ENCODE measurements at places on chromosomes 6 and 20. TPM values are rescaled to one million over a fixed set of nuclear protein-coding genes. Genes with fewer than 3 reads are reported as not detected.
A peak's percentile ranks its signal among the peaks of the same experiment; 100 is the strongest.

Gene TMEM217
- 0.96 TPM for total RNA-seq

Gene SEL1L2
- not detected for total RNA-seq

Gene CST2
- total RNA-seq = not detected

Gene ADGRB3
- 0.43 TPM for total RNA-seq

Gene HAO1
- not detected for total RNA-seq

Gene PI3
- 294 TPM for total RNA-seq

Gene MAPK13
- 157 TPM for total RNA-seq

Gene OPN5
- total RNA-seq = not detected

DNA sequence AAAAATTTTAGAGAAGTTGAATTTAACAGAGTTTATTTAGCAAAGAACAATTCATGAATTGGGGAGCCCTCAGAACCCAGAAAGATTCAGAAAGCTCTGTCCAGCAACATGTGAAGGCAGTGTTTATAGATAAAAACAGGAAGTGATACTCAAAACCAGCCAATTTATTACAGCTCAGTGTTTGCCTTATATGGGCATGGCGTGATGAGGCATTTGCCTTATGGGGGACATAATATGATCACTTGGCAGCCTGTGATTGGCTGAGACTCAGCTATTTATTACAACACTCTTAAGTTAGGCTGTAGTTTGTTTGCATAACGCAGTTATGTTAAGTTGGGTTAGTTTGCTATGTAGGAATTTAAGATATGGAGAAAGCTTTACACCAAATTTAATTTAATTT lies 11.5 kb downstream of the HLA-DPA1 start:
- peak; percentile 28 for DNase-seq

DNA sequence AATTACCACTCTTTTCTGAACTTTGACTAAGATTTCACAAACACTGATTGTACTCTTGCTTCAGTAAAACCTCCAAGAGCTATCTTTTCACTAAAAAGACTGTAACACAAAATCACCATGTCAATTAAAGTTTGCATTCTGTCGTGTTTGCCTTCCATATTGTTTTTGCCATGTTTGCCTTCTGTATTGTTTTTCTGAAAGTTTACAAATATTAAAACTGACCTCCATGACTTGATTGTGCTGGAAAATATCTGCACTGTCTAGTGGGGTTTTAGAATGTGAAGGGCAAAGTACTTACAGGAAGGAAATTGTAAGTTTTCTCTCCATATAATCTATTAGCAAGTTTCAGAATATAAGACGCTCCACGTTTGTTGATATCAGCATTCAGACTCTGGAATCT lies 3.4 kb downstream of the SERPINB1 start:
- DNase-seq = no peak

GRCh38 chr20:10006447-10007090 lies 28.2 kb upstream of the ANKEF1 start:
- no peak for DNase-seq

GRCh38 chr20:18496042-18496441 lies 983 bp downstream of the RBBP9 start:
- DNase-seq = no peak

DNA sequence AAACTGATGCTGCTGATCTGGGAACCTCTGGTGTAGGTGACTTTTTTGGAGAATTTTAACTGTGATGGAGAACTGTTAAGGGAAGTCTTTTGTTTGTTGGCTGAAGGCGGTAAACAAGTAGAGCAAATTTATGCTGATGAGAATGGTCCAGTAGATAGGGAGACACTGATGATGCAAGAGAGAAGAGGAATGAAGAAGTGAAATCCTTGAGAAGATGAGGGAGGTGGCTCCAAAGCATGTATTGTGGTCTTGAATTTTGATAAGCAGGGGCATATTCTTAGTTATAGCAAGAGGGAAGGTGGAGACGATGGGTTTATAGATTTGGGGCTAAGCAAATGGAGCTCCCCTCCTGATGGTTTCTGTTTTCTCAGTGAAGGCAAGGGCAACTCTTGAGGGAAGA lies 22.0 kb downstream of the MAPK14 start:
- DNase-seq = no peak

GRCh38 chr6:36246506-36247268 lies 23.2 kb upstream of the PNPLA1 start:
- DNase-seq = no peak

- no peak for DNase-seq
Measured at GRCh38 chr6:16635810-16636602, 125.3 kb downstream of the ATXN1 start.

- no peak for DNase-seq
Measured at GRCh38 chr6:19578481-19578880, 258.7 kb upstream of the ID4 start.

GRCh38 chr6:84731401-84731800 lies 33.0 kb downstream of the TBX18 start:
- DNase-seq = no peak

DNA sequence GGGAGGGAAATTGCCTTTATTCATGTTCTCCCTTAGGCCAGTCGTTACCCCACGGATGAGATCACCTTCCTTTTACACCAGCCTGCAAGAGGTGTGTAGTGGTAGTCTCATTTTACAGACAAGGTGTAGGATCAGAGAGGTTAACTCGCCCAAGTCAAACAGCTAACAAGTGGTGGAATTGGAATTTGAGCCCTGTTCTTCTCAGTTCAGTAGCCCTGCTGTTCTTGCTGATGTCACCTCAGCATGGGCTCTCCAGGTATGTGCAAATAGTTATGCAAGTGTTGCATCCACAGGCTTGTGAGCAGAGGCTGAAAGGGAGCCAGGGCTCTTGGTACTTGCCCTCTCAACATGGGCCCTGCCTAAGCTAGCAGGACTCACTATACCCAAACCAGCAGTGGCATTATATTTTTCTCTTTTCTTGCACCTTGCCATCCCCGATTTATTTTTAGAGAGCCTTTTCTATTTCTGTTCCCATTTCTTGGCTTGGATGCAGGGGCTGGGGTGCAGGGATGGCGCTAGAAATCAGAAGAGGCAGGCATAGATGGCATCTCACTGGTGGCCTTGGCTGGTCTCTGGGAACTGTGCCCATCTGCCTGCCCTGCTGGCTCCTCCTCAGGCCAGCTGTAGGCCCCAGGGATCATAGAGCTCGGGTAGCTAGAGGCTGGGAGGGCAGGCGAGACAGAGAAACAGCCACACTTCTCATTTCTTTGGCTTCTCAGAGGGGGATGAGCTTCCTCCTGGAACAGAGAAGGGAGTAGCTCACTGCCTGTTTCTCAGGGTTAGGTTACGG lies 18.2 kb downstream of the PPARD start:
- no peak for DNase-seq

DNA sequence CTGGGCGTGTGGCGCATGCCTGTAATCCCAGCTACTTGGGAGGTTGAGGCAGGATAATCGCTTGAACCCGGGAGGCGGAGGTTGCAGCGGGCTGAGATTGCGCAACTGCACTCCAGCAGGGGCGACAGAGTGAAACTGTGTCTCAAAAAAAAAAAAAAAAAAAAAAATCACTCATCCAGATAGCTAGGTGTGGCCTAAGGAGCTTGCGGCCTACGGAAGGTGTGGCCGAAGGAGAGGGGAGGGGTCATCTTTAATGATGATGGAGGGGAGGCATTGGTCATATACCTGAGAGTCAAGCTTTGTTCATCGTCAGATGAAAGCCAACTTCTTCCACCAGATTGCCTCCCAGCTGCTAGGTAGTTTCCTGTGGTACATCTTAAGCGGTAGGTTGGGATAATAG lies 801 bp upstream of the PPARD start:
- DNase-seq = no peak

DNA sequence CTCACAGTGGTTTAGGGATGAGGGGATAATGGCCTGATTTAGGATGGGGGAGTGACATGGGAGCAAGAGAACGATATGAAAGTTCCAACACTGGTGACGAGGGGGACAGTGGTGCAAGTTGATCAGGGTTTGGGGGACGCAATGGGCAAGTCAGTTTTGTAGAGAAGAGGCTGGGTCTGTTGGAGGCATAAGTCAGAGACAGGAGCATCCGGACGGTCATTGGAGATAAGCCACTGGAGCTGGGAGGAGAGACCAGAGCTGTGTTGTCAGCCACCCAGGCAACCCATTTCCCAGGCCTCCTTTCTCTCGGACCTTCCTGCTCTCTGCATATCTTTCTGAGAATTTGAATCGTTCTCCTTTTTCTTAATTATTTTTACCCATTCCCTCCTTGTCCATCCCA lies 9.5 kb downstream of the DNPH1 start:
- no peak for DNase-seq

- no peak for DNase-seq
Measured at GRCh38 chr6:139649732-139650131, 275.3 kb upstream of the CITED2 start.

GRCh38 chr6:11722220-11722619 lies 56.4 kb downstream of the ADTRP start:
- no peak for DNase-seq

DNA sequence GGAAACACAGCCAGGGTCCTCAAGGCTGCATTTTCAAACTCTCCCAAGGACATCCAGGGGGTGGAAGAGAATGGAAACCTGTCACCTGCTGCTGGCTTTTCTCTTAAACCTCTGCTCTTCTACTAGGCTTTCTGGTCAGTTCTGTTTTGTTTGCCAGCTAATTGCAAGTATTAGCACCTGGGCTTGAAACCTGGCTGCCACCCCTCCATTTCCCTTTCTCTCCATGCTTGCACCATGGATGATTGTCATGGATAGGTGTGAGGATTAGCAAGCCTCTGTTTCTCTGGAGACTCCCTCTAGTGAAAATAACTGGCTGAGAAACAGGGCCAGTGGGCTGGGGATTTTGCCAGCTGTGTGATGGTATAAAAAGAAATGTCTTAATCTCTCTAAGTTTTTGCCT lies 33.0 kb upstream of the GPR6 start:
- no peak for DNase-seq

DNA sequence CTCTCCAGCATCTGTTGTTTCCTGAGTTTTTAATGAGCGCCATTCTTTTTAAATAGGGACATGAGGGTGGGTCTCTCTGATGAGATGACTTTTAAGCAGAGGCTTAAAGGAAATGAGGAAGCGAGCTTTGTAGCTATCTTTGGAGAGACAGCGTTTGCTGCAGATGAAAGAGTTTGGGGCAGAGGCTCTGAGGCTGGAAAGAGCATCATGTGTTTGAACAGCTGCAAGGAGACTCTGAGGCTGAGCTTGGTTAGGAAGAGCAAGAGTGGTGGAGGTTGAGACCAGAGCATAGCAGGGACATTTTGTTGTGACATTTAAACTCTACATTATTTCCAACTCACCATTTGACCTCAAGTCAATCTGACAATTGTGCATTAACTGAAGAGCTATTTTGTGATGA lies 38.3 kb upstream of the TMX4 start:
- DNase-seq = no peak

- no peak for DNase-seq
Measured at GRCh38 chr6:134425513-134425912, 107.6 kb upstream of the SGK1 start.

DNA sequence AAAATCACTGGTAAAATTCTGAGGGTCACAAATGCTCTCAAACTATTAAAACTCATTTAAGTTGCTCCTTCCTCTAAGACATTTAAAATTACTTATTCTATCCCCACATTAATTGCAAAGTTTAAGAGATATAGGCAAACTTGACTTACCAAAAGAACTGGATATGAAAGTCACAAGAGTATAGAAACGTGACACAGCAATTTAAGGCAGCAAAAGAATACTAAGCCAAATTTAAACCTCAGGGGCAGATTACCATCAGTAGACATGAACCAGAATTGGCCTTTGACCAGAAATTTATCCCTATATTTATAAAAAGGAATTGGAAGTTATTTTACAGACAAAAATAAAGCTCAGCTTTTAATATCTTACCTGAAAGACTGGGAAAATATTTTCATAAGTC lies 56.0 kb downstream of the MAP3K7 start:
- DNase-seq = no peak

DNA sequence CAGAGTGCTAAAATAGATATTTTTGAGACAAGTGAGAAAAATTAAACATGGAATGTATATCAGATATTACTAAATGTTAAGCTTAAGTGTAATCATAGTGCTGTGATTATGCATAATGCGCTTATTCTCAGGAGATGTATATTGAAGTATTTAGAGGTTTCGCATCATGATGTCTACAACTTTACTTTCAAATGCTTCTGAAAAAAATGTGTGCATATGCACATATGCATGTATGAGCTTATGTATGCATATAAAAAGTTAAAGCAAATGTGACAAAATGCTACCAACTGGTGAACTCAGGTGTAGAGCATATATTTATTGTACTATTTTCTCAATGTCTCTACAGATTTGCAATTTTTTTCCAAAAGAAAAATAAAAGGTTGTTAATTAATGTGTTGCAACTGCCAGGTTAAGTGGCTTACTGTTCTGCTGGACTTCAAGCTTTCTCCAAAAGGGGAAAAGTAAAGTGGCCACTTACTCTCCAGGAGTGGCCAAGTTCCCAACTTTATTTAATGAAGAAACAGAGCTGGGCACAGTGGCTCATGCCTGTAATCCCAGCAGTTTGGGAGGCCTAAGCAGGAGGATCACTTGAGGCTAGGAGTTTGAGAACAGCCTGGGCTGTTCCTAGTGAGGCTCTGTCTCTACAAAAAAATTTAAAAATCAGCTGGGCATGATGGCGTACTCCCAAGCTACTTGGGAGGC lies 48.9 kb downstream of the B4GALT5 start:
- no peak for DNase-seq

- no peak for DNase-seq
Measured at GRCh38 chr6:89013438-89013837, 50.0 kb upstream of the RNGTT start.

DNA sequence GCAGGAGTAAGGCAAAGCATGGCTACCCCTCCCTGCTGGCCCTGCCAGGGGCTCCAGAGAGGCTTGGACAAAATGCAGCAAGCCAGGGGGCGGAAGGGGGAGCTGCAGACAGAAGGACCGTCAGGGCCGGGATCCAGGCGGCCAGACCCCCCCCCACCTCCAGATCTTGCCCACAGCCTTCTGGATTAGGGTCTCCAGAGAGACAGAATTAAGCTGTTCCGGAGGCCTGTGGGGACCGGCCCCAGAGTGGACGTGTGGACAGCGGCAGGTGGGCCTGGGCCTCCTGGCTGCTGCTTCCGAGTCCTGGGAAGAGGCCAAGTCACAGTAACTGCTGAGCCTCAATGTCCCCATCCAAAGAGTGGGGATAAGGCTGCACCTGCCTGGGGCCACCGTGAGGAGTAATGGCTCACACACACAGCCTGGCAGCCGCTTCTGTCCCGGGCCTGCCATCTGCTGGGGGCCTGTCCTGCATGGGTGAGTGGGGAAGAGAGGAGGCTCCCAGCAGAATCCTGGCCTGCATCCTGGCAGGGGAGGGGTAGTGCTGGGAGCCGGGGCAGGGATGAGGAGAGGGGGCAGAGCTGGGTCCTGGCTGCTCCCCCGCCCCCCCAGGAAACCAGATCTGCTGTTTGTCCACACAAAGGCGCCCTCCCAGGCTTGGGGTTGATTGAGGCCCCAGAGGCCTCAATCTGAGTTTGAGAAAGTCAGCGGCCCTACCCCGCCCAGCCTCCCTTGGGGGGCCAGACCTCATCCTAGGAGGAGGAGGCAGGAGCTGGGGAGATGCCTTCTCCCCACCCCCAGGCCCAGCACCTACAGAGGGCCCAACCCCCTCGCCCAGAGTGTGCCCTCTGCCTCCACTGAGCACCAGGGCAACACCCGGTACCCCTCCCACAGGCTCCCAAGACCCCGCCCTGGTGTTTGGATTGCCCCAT lies 3.9 kb downstream of the LAMA5 start:
- DNase-seq = no peak
